ENCODE measurements at places on chromosomes 16 and 17.

GRCh38 chr16:75096656-75097055, 19.9 kb downstream of the LDHD start:
- DNase-seq: no peak

- DNase-seq: peak; percentile 36
Observed at GRCh38 chr16:89422905-89423630, 67.3 kb downstream of the ANKRD11 start.

- DNase-seq: peak; percentile 49
Observed at GRCh38 chr16:50684823-50685461, 3.8 kb upstream of the SNX20 start.

DNA sequence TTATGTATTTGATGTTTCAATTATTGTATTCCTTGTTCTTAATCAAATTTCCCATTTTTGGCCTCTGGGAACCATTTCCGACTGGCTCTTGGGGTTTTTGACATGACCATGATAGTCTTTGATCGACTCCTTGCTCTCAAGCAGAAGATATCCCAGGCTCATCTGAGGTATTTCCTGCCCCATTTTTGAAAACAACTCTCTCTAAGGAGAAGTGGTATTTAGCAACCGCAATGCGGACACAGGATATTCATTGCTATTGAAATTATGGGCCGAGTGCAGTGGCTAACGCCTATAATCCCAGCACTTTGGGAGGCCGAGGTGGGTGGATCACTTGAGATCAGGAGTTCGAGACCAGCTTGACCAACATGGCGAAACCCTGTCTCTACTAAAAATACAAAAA, 5.5 kb downstream of the TANGO6 start:
- no peak for DNase-seq

- no peak for DNase-seq
Observed at GRCh38 chr16:71287911-71288310, 1.3 kb downstream of the CMTR2 start.
